ENCODE measurements at places on chromosomes 1 and 21.

DNA sequence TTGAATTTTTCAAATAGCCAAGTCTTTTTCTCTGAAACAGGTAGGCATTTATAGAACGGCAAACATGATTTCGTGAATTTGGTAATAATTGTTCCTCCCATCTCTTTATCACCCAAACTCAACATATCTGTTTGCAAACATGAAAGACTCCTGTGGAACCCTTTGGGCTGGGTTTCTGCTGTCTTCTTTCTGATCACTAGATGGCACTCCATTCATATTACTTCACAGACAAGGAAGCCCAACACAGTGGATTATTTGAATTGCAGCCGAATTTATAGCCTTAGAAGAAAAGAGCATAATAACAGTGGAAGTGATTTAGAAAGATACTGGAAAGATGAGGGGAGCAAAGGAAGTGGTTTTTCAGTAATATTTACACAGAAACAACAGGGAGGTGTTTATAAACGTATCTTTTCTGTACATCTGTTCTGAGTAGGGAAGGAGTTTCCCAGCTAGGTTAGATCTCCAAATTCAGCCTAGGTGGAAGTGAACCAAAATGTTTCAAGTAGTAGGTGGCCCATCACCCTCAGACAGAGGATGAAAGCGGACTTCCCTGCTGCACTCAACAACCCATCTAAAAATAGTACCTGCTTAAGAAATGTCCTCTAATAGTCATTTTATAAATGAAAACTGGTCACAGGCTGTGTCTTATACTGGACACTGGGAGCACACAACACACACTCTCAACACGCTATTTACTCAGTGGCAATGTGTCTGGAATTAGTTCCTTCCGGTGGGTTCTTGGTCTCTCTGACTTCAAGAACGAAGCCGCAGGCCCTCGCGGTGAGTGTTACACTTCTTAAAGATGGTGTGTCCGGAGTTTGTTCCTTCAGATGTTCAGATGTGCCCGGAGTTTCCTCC lies 67.6 kb downstream of the MAP3K21 start:
- no peak for DNase-seq

DNA sequence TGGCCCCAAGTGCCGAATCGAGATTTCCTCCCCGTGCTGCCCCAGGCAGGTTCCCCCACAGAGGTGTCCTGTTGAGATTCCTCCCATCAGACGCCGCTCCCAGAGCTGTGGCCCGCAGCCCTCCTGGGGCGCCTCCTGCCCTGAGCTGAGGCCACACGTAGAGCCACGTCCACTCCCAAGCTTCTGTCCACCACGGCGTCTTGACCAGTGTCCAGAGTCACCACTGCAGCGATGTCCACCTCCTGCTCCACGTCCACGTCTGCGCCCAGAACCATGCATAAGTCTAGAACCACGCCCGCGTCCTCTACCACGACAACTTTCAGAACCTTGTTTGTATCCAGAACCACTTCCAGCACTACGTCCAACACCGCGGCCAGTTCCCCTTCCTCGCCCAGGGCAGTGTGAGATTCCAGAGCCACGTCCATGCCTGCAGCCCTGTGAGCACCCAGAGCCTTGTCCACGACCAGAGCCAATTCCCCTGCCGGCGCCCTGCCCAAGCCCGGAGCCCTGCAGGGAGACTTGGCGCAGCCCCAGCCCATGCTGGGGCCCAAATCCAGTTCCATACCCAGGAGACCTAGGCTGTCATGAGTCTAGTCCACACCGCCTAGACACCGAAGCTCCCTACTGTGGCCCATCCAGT lies 2.8 kb downstream of the KPRP start:
- no peak for DNase-seq

DNA sequence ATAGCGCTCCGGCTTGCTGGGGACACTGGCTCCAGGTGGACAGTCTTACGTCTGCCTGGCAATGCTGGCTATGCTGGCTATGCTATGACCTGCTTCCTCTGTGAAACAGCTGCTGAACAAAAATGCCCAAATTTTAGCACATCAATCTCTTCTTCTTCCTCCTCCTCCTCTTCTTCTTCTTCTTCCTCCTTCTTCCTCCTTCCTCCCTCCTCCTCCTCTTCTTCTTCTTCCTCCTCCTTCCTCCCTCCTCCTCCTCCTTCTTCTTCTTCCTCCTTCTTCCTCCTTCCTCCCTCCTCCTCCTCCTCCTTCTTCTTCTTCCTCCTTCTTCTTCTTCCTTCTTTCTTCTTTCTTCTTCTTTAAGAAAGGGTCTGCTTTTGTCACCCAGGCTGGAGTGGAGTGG lies 401.3 kb downstream of the KIF26B start:
- DNase-seq = no peak

- DNase-seq = no peak
Measured at GRCh38 chr1:189253601-189254350, 1223.9 kb downstream of the BRINP3 start.

- DNase-seq = no peak
Measured at GRCh38 chr1:243582326-243582725, 267.7 kb downstream of the AKT3 start.

DNA sequence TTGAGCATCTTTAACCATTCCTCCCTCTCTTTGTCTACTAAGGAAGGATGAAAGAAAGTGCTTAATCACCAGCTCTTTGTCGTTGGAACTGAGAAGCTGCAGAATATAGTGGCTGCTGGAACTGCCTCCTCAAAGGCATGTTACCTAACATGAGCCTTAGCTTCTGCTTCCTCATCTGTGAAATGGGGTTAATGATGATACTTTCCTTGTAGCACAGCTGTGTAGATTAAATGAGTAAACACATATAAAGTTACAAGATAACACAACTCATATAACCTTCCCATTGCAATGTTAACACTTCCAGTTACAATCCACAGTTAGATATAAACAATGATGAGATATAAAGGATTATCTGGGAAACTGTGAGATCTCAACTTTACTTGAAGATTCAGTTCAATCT lies 48.4 kb upstream of the ZNF326 start:
- no peak for DNase-seq

DNA sequence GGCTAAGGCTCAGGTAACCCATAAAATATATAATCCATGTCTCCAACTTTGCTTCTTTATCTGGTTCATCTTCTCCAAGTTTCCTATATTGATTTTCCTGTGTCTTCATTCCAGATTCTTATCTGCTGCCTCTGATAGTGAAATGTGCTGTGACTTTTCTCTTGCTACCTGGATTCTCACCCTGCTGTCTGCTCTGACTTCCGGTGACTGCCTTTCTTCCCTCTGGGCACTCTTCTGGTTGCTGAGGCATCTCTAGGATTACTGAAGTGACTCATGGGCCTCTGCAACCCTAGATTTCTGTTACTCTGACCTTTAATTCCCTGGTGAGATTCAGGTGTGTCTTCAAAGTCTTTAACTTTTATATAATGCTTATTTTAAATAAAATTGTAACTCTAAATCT lies 46.9 kb downstream of the GIPC2 start:
- no peak for DNase-seq
